ENCODE measurements at places on chromosomes 2 and 18.
A peak's percentile ranks its signal among the peaks of the same experiment; 100 is the strongest.

DNA sequence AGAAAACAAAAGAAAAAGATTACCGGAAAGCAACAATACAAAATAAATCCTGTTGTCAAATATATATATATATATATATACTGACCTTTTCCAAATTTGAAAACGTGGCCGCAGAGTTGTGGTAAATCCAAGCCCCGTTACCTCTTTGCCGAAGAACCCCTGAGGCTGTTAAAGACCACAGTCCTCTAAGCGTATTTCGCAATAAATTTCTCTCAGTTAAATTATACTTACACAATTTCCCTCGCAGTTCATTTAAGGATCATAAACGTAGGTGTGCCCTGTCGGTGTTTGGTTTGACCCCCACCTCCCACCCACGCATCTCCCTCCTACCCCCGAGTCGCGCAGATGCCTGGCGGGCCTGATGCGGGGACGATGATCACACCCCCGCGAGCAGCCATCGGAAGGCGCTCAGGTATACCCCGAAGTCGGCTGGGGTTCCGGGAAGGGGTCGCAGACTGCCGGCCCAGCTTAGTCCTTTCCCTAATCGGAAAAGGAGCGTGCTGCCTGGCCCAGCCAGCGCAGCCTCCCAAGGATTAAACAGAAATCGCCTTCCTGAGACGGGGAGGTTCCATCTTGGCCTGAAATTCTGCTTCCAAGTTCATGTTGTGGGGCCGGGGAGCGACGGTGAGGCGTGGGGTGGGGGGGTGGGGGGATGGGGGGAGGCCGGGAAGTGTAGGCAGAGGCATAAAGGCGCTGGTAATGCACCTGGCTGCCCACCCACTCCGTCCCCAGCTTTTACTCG, 2.9 kb upstream of the MEIS1 start:
- no peak for DNase-seq

DNA sequence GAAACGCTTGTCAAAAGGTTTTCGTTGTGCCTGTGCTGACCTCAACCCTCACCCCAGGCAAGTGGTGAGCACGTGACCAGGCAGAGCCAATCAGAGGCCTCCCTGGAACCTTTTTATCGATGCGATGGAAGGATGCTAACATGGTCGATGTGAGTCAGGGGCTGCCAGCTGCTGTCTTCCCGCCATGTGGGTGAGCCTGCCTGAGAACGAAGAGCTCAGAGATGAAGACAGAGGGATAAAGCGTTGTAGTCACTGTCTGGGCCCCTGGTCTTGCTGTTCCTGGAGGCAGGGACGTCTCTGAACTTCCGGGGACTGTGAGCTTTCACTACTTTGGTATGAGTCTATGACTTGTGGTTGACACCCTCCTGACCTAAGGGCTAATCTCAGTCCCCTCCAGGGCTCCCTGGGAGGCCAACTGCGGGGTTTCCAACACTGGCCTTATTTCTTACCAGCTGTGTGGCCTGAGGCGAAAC, 18.6 kb downstream of the DNMT3A start:
- DNase-seq, result peak; percentile 85

GRCh38 chr2:14396533-14397083, 235.9 kb upstream of the LRATD1 start:
- DNase-seq, result no peak

DNA sequence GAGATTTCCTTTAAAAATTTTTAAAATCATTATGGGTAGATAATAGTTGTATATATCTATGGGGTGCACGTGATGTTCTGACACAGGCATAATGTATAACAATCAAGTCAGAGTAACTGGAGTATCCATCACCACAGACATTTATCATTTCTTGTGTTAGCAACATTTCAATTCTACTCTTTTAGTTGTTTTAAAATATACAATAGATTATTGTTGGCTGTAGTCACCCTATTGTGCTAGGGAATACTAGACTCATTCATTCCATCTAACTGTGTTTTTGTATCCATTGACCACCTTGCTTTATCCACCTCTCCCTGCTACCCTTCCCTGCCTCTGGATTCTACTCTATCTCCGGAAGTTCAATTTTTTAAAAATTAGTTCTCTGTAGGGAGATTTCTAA, 31.0 kb downstream of the DYSF start:
- no peak for DNase-seq

DNA sequence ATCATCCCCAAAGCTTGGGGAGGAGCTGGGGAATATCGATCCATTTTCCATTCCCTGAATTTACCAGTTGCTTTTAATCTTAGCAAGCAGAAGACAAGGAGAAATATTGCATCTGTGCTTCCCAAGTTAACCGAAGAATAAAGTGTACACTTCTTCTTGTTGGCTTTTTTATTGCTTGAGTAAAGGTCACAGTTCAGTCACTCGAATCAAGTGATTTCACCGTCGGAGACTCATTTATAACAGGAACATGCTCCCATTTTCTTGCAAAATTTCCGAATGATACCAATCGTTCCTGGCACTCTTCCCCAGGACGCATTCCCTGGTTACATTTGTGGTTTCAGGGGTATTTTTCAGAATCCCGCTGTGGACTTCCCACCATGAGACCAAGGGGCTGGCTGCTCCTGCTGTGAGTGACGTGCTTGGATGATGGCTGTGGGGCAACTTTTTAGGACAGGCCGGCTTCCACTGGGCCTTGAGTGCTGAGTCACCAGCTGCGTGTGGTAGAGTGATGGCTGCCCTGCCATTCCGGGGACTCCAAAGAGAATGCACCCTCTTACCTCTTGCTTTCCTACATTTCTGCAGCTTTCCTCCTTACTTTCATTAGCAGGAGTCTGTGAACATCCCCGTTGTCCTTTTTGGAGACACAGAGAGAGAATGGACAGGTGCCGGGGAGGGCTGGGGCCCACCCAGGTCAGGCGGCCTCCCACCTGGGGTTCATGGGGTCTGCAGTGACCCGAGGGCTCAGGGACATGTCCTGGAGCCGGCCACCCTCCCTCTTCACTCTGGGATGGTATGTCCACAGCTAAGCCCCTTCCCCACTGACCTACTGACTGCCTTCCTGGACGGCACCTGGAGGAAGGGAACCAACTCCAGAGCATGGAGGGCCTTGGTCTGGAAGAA, 60.7 kb upstream of the HDAC4 start:
- DNase-seq, result peak; percentile 18

- no peak for DNase-seq
Measured at GRCh38 chr2:232420073-232420454, 13.4 kb downstream of the ALPG start.

- DNase-seq, result peak; percentile 28
Measured at GRCh38 chr18:64966667-64967066, 784.1 kb upstream of the CDH7 start.

DNA sequence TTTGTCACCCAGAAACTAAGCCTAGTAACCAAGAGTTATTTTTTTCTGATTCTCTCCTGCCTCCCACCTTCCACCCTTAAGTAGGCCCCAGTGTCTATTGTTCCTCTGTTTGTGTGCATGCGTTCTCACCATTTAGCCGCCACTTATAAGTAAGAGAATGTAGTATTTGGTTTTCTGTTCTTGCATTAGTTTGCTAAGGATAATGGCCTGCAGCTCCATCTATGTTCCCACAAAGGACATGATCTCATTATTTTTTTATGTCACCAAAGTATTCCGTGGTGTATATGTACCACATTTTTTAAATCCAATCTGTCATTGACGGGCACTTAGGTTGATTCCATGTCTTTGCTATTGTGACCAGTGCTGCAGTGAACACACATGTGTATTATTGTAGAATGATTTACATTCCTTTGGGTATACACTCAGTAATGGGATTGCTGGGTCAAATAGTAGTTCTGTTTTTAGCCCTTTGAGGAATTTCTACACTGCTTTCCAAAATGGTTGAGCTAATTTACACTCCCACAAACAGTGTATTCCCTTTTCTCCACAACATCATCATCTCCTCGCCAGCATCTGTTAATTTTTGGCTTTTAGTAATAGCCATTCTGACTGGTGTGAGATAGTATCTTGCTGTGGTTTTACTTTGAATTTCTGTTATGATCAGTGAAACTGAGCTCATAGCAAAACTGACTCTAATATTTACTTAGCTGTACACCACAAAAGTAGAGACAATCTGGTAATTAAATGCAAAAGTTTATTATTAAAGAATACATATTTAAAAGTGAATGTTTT, 660.1 kb upstream of the SLC8A1 start:
- no peak for DNase-seq

GRCh38 chr2:17084877-17085276, 419.2 kb upstream of the CYRIA start:
- no peak for DNase-seq

DNA sequence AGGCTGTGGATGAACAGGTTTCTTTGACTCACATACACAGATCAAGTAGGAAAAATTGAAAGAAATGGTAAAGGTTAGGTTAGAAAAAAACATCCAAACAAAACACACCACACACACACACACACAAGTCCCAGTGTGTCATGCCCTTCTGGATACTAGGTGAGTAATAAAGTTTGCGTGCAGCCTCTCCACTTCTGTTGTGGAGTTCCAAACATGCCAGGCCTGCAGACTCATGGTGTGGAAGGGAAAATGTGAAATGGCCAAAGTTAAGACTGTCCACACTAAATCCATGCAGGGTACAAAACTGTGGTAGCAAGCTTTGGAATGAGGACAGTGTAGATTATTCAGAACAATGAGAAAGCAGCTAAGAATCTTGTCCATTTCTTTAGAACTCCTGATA, 114.6 kb downstream of the IKZF2 start:
- DNase-seq, result no peak

DNA sequence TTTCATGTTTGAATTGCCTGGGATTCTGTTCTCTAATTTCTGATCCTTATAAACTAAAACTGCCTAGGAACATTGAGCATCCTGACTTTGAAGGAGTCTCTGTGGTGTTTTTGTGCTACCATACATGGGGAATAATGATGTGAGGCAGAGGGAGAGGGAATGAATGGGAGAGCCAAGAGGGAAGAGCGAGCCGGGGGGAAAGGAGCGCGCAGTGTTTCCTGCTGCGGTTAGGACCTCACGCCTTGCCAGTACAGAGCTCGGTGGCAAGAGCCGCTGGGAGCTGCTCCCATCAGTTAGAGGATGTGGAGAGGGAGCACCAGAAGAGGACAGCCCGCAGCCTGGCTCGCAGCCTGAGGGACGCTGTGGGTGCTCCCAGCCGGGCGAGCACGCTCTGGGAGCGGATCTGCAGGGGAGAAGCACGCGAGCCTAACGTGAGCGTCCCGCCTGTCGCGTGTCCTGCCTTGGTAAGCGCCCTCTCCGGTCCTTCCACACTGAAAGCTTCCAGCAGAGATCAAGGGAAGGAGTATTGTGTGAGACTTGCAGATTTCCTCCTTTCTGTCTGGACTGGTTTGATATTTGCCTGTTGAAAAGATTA, 114.7 kb downstream of the FAM210A start:
- DNase-seq, result peak; percentile 28

DNA sequence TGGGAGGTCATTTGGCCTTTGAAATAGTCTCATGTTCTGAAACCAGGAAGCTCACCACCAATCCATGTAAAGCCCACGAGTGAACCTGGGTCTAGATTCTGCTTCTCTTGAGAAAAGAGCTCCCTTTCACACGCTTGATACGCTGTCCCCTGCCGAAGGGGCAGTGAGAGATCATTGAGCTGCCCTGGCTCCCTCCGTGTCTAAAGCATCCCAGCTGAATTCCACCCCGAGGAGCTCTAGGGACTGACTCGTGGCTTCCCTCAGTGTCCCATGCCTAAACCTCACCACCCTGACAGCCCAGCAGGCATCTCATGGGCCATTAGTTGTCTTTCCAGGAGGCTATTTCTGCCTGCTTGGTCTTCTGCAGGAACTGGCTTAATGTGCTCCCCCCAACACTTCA, 68.6 kb downstream of the COL6A3 start:
- DNase-seq, result no peak

GRCh38 chr2:141654311-141654710, 476.5 kb downstream of the LRP1B start:
- no peak for DNase-seq

- DNase-seq, result no peak
Measured at GRCh38 chr18:13216711-13217465, 1.7 kb upstream of the LDLRAD4 start.

GRCh38 chr2:3535794-3536681, 16.7 kb upstream of the ADI1 start:
- DNase-seq, result no peak

GRCh38 chr2:201357221-201357620, at the start of gene FLACC1:
FLACC1 (minus strand) TSS chr2:201357345; CDS start chr2:201351404, 5,941 bp downstream.
- DNase-seq, result peak; percentile 76

GRCh38 chr2:226984750-226985582, 149.1 kb downstream of the RHBDD1 start:
- DNase-seq, result no peak

GRCh38 chr2:40310303-40310702, 141.6 kb downstream of the SLC8A1 start:
- no peak for DNase-seq

DNA sequence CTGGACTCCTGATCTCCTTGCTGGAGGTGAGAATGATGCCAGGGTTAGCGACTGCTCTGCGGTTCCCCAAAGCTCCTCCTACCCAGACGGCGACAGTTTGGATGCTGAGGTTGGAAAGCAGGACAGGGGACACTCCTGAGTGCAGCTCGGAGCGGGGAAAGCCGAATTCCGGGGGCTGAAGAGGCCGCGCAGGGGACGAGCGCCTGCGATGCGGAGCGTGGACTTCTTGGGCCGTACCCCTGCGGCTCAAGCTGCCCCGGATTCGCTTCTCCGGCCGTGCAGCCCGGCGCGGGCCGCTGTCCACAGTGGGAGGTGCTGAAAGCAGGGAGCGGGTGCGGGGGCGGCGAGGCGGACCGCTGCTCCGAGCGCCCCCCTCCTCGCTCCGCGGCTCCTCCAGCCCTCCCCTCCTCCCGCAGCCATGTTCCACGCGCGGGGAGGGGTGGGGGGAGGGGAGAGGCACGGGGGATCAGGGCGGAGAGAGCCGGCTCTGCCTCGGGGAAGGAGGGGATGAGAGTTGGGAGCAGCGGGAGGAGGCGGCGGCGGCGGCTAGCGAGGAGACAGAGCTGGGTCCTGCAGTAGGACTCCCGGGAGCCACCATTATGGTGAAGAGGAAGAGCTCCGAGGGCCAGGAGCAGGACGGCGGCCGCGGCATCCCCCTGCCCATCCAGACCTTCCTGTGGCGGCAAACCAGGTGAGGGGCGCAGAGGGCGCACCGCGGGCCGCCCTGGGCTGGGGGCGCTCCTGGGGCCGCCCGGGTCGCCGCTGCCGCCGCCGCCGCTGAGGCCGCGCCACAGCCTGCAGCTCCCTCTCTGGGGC, at the start of gene UNC80:
Gene UNC80 (plus strand): TSS at position 359 of the 816 bp plus-strand sequence. CDS start 241 bp downstream, at position 600.
- peak; percentile 85 for DNase-seq

DNA sequence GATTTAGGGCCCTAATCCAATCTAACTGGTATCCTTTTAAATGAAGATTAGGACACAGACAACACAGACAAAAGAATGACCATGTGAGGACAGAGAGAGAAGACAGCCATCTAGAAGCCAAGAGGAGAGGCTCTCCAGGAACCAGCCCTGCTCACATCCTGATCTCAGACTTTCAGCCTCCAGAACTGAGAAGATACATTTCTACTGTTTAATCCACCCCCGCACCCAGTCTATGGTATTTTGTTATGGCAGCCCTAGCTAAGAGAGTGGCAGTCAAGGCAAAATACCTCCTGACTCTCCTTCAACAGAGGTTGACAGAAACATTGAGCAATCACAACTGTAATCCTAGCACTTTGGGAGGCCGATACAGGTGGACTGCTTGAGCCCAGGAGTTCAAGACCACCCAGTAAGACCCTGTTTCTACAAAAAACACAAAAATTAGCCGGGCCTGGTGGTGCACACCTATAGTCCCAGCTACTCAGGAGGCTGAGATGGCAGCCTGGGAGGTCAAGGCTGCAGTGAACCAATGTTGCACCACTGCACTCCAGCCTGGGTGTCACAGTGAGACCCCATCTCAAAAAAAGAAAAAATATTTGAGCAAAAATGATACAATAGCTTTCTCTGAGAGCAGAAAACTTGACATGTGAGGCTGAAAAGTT, 34.7 kb downstream of the WDR33 start:
- no peak for DNase-seq

- no peak for DNase-seq
Measured at GRCh38 chr18:2555895-2556294, 15.4 kb downstream of the METTL4 start.

Data from H9 (cell line).